ENCODE measurements at places on chromosomes 2 and 18.

DNA sequence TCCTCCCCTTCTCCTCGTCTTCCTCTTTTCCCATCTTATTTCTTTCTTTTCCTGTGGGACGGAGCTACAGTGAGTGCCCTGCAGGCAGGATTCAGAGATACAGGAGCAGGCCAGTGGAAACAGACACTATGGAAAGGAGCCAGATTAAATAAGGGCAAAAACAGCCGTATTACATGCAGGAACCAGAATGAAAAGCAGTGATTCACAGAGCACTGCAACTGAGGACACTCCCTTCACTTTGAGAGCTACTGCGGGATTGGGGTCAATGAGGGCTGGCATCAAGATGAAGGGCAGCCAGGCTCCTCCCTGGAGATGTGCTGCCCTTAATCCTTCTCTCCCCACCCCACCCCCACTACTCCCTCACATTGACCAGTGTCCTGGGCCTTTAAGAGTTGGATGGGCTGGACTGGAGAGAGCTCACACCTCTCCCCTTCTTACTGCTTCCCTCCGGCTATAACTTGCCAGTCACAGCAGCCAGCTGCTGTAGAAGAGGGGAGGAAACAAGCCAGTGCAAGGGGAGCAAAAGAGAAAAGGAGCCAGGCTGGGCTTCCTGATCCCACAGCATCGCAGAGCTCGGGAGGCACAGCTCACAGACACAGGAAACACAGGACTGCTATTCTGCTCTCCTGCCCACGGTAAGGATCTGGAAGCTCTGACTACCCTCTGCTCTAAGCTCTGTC, at the start of gene PLCD4:
Gene PLCD4 (plus strand): TSS at position 464 of the 680 bp plus-strand sequence. CDS start 7,841 bp downstream, outside the sequence.
- peak; percentile 69 for DNase-seq

- no peak for DNase-seq
Observed at GRCh38 chr18:63244607-63245006, 75.0 kb downstream of the BCL2 start.

DNA sequence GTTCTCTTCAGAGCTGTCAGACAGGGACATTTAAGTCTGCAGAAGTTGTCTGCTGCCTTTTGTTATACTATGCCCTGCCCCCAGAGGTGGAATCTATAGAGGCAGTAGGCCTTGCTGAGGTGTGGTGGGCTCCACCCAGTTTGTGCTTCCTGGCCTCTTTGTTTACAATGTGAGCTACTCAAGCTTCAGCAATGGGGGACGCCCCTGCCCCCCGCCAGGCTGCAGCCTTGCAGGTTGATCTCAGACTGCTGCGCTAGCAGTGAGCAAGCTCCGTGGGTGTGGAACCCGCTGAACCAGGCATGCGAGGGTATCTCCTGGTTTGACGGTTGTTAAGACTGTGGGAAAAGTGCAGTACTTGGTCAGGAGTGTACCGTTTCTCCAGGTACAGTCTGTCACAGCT, 24.0 kb upstream of the PAIP2B start:
- no peak for DNase-seq

DNA sequence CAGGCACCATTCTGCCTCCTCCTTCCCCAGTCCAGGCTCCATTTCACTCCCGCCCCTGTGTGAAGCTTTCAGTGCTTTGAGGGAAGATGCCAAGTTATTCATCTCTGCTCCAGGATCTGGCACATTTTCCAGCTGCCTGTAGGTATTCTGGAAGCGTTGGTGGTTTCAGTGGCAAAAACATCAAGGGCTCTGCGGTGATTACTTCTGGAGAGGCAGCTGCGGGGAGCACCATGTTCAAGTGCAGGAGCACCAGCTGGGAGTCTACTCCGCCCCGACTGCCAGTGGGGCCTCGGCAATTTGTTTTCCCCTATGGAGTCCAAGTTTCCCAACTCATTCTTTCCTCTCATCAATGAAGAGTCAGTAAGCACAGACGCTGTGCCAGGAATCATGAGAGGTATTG, 211.7 kb downstream of the CLIP4 start:
- no peak for DNase-seq

DNA sequence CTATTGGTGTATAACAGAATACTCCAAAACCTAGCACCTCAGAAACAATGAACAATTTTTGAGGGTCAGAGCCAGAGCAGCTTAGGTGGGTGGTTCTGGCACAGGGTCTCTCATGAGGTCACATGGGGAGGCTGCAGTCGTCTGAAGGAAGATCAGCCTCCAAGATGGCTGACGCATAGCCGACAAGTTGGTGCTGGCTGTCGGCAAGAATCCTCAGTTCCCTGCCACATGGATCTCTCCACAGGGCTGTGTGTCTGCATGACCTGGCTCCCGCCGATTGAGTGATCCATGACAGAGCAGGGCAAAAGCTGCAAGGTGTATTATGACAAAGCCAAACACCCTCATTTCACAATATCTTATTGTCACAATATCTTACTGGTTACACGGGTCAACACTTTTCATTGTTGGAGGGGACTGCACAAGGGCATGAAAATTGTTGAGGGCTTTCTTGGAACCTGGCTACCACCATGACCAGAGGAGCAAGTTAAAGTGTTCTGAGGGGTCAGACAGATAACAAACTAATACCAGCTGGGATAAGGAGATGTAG, 4.2 kb downstream of the MYL12B start:
- DNase-seq: no peak

- peak; percentile 14 for DNase-seq
Observed at GRCh38 chr2:27509326-27509725, 12.7 kb downstream of the GCKR start.

GRCh38 chr2:94871226-94872087, at the start of gene TEKT4:
Gene TEKT4 (plus strand): TSS chr2:94871430. CDS start chr2:94871580, 150 bp downstream.
- DNase-seq: no peak

- no peak for DNase-seq
Observed at GRCh38 chr2:55912926-55913325, 10.7 kb downstream of the EFEMP1 start.

- no peak for DNase-seq
Observed at GRCh38 chr2:14072338-14072737, 560.2 kb upstream of the LRATD1 start.

DNA sequence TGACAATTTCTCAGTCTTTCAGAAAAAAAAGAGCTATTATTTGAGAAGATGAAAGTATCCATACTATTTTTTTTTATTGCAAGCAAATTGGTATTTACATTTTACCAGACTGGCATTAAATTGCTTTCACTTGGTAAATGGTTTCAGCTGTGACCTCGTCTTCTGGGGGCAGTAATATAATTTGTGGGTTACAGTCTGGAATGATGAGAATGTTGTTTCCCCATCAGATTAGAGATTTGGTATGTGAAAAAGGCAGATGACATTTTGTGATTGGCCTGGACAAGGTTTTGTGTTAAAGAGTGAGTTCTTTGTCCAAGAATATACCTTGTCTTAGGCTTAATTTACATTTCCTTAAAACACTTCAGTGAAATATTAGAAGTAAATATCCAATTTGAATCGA, 390.1 kb upstream of the ST6GAL2 start:
- DNase-seq: peak; percentile 58

DNA sequence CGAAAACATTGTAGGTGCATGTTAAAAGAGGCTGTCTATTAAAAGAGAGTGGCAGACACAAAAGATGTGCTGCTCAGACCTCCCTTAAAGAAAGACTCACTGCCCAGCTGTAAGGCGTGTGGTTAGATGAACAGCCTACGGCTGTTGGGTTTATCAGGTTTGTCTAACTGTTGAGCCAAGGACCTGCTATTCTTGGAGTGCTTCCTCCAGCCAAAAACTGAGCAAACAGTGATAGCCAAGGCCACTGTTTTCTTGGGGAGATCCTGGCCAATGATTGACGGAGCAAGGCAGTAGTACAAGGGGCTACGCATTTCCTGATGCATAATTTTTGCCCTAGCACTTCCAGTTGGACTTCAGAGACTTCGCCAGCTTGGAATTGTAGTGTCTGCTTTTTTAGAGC, 1.4 kb upstream of the RAB3GAP1 start:
- DNase-seq: no peak

DNA sequence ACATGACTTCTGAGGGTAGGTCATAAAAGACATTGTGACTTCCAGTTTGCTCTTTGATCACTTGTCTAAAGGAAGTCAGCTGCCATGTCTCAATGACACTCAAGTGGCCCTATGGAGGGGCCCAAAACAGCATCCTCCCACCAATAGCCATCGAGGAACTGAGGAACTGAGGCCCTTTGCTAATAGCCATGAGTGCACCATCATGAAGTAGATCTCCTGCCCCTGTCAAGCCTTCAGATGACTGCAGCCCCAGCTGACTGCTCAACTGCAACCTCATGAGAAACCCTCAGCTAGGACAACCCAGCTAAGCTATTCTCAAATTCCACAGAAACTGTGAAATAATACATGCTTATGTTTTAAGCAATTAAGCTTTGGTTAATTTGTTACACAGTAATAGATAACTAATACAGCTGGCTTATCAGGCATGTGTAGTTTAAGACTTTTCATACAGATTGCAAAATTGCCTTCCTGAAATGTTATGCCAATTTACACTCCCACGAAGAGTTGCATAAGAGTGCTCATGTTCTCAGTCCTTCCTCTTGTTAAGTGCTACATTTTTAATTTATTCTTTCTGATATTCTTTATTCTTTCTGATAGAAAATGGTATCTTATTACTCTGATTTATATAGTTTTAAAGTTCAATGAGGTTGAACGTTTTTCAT, 105.6 kb upstream of the NDUFV2 start:
- DNase-seq: no peak

GRCh38 chr18:41940506-41941215, 14.4 kb upstream of the PIK3C3 start:
- DNase-seq: peak; percentile 91

DNA sequence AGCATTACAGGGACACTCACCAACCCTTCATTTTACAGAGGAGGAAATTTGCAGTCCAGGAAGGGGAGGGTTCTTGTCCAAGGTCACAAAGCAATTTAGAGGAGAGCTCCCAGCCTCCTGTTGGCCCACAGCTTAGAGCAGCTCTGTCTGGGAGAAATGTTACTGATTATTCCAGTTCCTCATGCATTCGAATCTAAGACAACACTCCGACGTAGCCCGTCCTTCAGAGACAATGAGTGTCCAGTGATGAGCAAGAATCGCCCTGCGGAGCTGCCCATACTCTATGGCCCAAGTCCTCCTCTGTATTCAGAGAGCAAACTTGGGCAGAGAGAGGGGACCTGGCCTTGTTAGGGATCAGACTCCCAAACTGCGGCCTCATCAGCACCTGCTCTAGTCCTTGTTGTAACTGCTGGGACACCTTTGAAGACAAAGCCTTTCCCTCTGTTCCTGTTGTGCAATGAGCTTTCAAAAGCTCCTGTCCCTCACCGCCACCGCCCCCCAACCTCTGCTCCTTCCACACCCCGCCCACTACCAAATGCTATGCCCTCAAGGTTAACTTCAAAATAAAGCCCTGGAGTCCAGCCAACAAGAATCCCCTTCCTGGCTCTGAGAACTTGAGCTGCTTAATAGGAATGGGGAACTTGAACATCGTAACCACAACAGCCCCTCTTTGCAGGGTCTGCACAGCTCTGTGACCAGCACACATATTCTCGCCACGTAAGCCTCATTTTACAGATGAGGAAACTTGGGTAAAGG, 234.8 kb upstream of the SMAD2 start:
- DNase-seq: no peak

DNA sequence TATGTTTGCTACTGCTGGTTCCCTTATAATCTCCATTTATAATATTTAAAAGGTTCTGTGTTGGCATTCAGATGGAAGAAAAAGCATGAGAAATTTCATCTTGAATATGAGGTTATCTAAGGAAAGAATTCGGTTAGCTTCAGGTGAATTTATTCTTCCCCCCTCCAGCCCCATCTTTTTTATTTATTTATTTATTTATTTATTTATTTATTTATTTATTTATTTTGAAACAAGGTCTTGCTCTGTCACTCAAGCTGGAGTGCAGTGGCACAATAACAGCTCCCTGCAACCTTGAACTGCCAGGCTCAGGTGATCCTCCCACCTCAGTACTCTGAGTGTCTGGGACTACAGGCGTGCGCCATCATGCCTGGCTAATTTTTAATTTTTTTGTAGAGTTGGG, 95.5 kb upstream of the VWC2L start:
- no peak for DNase-seq

DNA sequence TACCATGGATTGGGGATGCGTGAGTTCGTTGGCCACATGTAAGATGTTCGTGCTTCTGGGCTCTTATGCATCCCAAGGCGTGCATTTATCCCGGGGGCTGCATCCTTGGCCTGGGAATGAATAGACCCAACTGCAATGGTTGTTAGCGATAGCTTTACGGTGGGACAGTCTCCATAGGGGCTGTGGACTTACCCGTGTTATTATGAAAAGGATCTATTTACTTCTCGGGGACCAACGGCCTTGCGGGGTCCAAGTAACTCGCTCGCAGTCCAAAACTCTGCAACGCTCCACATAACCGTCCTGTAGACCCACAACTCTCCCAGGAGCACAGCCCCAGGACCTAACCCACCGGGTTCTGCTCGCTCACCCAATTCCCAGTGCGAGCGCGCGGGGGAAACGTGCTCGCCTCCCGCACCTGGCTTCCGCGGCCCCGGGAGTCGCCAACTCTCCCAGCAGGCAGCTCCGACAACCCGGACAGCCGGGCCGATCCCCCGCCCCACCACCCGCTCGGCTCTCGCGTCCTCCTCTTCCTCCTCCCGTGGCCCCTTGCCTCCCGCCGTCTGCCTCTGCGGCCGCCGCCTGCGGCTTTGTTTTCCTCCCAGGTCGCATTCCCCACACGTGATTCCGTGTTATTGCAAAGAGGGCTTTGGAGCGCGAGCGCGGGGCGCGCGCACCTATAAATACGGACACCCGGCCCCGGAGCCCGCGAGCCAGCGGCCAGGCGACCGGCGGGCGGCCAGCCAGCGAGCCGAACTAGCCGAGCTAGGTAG, at the start of gene CABLES1:
Gene CABLES1 (plus strand): TSS at position 706 of the 770 bp plus-strand sequence. CDS start 278 bp downstream, outside the sequence.
- peak; percentile 43 for DNase-seq

- no peak for DNase-seq
Observed at GRCh38 chr2:198546122-198546521, 741.7 kb downstream of the PLCL1 start.

- DNase-seq: no peak
Observed at GRCh38 chr2:190060626-190061025, 1.9 kb downstream of the MSTN start.

GRCh38 chr2:42084231-42084671, 36.4 kb downstream of the PKDCC start:
- peak; percentile 89 for DNase-seq

DNA sequence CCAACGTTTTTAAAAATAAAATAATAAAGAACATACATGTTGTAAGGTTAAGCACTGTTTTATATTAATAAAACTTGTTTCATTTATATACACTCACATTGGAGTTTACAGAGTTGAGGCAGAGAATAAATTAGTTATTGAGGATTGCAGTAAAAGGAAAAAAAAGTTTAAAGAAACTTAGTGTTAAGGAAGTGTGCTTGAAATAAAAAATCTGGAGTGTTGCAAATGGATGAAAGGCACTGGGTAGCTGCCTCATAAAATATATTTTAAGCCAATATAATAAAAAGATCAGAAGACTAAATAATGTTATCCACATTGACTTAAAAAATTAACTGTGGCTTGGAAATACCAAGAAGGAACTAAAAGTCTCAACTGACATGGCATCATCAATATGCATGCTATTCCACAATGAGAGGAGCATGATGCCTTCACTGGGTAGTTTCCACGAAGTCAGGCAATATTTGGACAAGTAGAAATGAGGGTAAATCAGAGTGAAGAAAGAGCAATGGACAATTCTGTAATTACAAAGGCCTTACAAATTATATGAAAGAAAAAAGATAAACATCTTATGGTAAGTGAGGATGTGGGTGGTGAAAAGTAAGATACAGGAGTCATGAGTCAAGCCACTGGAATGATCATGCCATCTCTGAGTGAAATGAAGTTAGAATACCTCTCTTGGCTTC, 2.5 kb downstream of the GALNT3 start:
- peak; percentile 39 for DNase-seq

- DNase-seq: peak; percentile 70
Observed at GRCh38 chr2:62266433-62267038, 70.6 kb downstream of the B3GNT2 start.

- no peak for DNase-seq
Observed at GRCh38 chr2:104840893-104841585, 12.9 kb upstream of the POU3F3 start.

- DNase-seq: no peak
Observed at GRCh38 chr18:69636529-69637301, 236.0 kb downstream of the DOK6 start.

Data from fibroblast of skin of scalp (primary cell).